ENCODE measurements at places on chromosomes 11 and 22.

- no peak for DNase-seq
Observed at GRCh38 chr11:84212468-84213390, 926.6 kb upstream of the CCDC90B start.

DNA sequence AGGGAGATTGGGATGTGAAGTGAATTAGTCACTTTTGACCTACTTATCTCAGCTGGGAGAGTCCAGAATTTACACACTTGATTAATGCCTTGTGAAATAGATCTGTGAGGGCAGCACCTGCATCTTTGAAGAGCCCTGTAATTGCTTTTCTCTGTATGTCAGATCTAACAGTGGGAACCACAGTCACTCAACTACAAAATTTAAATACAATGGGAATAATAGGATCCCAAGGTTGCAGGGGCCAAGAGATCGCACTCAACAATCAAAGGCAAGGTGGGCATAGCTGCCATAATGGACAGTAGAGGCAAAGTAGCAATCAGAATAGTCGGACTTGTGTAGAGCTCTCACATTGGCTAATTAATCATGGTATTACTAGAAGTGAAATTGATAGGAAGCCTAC is 45.5 kb upstream of the NARS2 start:
- DNase-seq, result no peak

DNA sequence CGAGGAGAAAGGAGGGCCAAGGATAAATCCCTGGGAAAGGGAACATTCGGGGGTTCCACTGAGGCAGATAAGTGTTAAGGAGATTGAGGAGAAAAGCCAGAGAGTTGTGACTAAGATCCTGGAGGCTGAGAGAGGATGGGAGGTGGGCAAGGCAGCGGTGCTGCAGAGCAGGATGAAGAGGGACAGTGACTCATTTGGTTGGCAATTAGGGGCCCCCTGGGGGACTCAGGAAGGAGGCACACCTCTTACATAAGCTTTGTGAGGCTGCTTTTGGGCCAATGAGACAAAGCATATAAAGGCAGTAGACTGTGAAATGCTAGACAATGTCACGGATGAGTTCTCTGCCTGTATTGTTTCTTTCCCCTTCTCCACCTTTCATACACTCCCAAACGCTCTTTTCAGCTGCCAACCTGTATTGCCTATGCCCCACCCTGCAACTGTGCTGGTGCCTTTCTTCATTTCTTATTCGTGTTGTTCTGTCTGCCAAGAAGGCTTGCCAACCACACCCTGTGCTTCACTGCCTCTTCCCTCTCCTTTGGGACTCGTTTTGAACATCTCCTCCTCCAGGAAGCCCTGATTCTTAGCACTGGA is 246.8 kb upstream of the KIRREL3 start:
- no peak for DNase-seq

DNA sequence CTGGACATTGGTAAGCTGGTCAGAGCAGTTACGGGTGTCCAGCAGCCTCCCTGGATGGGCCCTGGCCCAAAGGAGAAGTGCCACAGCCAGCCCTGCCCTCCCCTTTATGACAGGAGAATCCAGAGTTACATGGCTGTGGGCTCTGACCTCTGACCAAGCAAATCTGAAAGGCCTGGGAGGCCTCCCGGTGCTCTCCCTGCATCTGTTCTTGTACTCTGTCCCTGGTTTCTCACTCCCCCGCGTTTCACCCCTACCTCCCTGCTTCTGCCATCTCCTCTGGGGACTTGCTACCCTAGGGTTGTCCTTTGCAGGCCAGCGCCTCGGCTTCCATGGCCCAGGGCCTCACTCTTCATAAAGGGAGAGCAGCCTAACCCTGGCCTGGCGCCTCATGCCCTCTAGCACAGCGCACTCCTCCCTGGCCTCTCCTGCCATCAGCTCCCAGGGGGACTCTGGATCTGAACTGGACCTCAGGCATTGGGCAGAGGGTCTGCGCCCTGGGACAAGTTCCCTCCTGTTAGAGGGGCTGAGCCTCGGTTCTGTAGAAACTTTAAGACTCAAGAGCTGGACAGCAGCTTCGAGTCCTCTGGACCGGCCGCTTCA is 10.7 kb downstream of the PICK1 start:
- no peak for DNase-seq

DNA sequence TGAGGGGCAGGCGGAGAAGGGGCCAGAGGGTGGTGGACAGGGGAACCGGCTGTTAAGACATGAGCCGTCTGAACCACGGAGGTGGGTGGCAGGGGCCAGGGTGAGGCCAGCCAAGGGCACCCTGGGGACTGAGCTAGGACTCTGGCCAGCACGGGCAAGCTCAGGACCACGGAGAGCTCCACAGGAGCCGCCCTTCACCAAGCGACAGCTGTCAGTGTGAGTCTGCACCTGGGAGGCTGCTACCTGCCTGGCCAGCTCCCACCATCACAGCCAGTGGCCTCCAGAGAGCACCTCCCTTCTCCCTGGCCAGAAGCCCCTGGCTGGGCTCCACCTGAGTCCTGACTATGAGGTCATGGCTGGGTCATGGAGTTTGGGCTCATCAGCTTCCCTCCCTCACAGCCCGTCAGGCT is 21.6 kb downstream of the MGAT3 start:
- no peak for DNase-seq

DNA sequence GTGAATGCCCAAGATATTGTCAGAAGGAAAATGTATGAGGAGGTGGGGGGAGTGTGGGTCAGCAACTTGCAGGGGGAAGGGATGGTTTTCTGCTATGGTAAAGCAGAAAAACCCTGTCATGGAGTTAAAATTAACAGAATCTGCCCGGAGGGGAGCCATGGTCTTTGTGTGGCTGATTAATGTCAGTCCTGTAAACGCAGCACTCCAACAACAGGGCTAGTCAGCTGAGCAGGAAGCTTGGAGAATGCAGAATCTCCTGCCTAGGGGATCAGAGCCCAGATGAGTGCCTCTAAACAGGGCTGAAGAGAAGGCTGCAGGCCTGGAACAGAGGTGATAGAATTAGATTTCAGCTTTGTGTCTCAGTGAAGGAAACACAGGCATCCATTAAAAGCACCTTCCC is 140.9 kb upstream of the MTNR1B start:
- DNase-seq, result no peak

GRCh38 chr22:19877626-19878339 is 23.1 kb upstream of the GNB1L start:
- DNase-seq, result no peak

Measured in activated CD4-positive, alpha-beta T cell treated with anti-CD3 and anti-CD28 coated beads, Interleukin-2, Interleukin-4, amounts not matched to agents 100 ng/mL and 50 ng/mL, durations not matched to agents 16 hours and 8 hours (primary cell).